Ureter (tissue), 1 donor: ENCODE measurements at places on chromosomes 6 and 20. TPM values are rescaled to one million over a fixed set of nuclear protein-coding genes. Genes with fewer than 3 reads are reported as not detected.

Gene SLC23A2
- 58.8 TPM for total RNA-seq

DNA sequence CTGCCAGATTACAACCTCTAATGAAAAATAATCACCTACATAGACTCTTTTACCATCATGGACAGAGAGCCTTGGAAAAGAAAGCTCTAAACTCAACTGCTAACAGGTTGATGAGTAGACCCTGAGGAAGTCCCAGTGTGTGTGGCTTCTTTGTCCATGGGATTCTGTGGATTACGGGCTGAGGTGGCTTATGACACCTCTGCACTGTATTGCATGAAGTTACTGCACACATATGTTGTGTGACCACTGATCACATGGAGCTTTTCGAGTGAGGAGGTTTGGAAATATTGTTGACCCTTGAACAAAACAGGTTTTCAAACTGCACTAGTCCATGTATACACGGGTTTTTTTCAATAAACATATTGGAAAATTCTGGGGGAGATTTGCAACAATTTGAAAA, 124.4 kb downstream of the RIN2 start:
- DNase-seq, result no peak

GRCh38 chr6:1631251-1631650, 21.5 kb downstream of the FOXC1 start:
- no peak for DNase-seq

Gene EYA4
- total RNA-seq, result 4.1 TPM

Gene SERPINB1
- total RNA-seq, result 43.8 TPM

GRCh38 chr6:16752206-16752866, 8.9 kb downstream of the ATXN1 start:
- DNase-seq, result no peak

Gene SRSF6
- 192 TPM for total RNA-seq

Gene MYB
- total RNA-seq, result 0.89 TPM
